ENCODE measurements at places on chromosomes 12 and 14. TPM values are rescaled to one million over a fixed set of nuclear protein-coding genes. Genes with fewer than 3 reads are reported as not detected.

The KRT85 gene
- polyA plus RNA-seq, result not detected

The SYCP3 gene
- 2.5 TPM for polyA plus RNA-seq

The NANOG gene
- 0.06 TPM for polyA plus RNA-seq

The JAG2 gene
- 8.0 TPM for polyA plus RNA-seq

The KCNMB4 gene
- polyA plus RNA-seq, result 28.8 TPM

The SOAT2 gene
- 1.2 TPM for polyA plus RNA-seq

GRCh38 chr12:129862561-129863175 is 41.2 kb downstream of the TMEM132D start:
- no peak for DNase-seq

- DNase-seq, result no peak
Observed at GRCh38 chr14:92866901-92867865, 55.8 kb upstream of the CHGA start.

DNA sequence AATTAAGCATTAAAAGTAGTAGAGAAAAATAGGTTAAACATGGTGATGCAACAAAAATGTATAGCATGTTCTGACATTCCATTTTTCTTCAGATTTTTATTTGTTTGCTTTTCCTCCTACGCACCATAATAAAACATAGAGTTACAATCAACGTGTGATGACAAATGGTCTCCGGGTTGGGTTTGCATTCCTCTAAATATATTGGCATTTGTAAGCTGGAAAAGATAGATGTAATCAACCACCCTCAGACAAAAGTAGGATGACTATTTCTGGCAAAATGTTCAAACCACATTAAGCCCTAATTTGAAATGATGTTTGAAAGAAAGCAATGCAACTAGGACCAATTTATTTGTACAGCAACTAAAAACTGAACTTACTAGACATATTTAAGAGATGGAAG is 58.4 kb downstream of the SLC25A21 start:
- DNase-seq, result no peak

DNA sequence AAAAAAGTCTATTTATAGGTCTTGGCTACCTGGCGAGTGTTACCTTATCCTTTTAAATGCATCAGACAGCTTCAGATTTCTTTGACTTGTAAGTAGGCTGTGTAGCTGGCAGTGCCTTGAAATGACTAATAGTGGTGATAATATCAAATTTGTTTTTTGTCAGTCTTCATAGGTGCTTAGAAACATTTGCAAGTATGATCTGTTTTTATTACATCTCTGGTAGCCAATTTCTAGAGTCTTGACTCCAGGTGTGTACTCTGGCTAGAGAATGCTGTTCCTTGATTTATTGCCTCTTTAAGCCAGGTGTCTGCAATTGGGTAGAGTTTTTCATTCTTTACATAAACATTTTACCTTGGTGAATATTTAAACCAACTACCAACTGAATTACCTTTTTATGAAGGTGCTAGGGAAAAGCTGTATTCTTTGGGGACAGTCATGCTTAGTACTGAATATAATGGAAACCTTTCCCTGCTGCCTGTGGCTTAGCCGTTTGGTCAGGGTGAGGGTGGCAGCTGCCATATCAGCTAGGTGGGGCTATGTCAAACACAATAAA is 32.6 kb downstream of the MLXIP start:
- DNase-seq, result no peak

- DNase-seq, result no peak
Observed at GRCh38 chr14:94320243-94320642, 2.9 kb downstream of the SERPINA6 start.

DNA sequence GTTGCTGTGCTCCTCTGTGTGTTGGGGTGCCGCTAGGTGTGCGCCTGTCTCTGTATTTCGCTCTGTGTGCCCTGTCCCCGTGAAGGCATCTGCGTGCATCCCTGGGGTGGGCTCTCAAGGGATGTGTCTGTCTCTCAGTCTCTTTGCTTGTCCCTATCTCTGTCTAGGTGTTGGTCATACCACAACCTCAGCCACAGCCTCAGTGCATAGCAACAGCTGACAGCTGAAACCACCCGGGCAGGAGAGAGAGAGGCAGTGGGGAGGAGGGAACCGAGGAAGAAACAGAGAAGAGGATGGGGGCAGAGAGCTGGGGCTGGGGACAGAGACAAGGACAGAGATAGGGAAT is 953 bp upstream of the NXPH4 start:
- no peak for DNase-seq

GRCh38 chr12:112879191-112879705 is 27.5 kb upstream of the OAS1 start:
- DNase-seq, result no peak

DNA sequence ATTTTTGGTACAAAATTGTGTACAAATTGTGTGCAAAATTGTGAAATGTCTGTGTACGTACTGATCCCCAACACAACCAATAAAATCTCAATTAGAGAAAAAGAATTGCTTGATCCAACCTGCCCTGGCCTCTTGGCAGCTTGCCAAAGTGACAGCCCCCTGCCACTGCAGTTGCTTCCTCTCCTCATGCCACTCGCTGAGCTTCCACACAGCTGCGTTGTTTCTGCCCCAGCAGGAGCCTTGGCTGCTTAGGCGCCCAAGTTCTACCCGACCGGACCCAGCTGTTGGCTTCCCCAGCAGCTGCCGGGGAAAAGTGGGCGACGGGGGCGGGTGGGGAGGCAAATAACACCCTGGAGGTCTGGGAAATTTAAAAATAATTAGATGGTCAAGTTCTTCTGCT is 171.8 kb upstream of the ATF7IP start:
- no peak for DNase-seq

DNA sequence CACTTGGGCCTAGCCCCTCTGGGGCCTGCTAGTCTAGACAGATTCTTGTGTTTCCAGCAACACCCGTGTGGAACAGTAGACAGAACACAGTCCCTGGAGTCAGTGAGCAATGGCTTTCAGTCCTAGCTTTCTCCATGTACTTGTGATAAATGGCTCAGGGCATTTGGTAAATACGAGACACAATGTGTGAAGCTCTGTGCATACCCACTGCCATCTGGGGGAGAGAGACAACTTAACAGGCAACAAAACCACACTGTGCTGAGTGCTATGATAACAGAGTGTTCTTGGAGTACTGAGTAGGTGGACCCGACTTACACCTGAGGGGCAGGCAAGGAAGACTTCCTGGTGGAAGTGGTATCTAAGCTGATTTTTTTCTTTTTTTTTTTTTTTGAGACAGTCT is 86.3 kb upstream of the TBX3 start:
- DNase-seq, result no peak

GRCh38 chr12:68042212-68042699 is 53.0 kb downstream of the IFNG-AS1 start:
- DNase-seq, result no peak

GRCh38 chr12:108667349-108667748 is 33.7 kb upstream of the SELPLG start:
- no peak for DNase-seq

DNA sequence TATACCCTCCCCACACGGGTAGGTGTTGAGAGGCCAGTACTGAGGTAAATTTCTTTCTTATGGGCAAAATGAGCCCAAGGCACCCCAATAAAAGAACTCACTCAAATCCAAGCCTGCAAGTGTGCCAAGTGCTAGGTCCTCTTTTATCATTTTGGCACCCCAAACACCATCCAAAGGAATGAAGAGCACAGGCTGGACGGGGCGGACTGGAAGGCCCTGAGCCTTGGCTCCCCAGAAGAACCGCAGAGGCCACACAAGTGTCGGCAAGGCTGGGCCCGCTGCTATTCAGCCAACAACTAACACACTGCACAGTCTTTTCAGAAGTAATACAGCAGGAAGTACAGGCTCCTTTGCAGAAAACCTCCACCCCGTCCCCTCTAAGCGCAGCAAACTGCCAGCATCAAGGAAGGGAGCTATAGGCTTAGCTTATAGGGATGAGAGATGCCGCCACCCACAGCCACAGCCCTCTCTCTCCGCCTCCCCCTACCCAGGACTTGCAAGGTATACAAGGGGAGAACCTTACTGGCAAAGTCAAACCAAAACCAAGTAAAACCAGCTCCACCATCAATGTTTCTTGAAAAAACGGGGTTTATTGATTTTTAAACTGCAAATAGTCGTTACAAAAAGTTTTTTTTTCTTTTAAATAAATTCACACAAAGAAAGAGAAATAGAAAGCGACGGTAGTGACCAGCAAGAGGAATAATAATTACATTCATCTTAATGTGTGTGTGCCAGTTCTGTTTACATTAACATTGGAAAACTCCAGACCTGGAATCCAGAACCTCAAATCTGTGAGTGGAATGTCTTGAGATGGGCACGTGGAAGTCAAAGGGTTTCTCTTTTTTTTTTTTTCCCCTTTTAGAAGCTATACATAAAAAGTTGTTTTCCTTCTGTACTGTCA is 5.5 kb downstream of the ZFP36L1 start:
- no peak for DNase-seq

DNA sequence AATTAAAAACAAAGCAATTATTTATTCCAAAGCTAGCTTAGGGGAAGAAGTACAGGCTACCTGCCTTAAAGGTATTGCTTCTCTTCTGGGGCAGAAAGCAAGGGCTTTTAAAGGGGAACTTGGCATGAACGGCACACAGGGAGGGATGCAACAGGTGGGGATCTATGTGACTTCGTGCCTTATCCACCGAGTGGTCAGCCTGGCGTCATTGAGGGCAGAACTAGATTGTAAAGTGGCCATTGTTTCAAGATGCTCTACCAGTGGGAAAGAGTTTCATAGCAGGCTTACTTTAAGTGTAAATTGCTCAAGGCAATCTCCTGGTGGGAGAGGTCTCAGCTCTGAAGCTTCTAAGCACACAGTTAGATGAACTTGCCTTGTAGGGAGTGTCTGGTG is 360.4 kb downstream of the ATP23 start:
- DNase-seq, result no peak

GRCh38 chr14:61379639-61380184 is 58.3 kb downstream of the PRKCH start:
- no peak for DNase-seq

DNA sequence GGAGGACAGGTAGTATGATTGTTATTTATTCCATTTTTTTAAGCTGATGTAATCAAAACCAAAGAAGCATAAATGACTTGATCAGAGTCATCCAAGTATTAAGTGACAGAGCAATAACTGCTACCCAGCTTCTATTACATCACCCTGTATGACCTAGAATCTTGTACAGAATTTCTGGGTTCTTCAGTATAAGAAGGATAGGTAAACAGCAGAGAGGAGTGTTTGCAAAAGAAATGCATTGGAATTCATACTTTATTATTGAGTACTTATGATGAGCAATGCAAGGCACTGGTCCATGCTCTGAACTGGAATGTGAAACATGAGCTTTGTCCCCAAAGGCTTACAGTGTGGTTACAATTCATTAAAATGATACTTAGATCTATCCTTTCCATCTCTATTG is 916.8 kb downstream of the DIO2 start:
- no peak for DNase-seq

DNA sequence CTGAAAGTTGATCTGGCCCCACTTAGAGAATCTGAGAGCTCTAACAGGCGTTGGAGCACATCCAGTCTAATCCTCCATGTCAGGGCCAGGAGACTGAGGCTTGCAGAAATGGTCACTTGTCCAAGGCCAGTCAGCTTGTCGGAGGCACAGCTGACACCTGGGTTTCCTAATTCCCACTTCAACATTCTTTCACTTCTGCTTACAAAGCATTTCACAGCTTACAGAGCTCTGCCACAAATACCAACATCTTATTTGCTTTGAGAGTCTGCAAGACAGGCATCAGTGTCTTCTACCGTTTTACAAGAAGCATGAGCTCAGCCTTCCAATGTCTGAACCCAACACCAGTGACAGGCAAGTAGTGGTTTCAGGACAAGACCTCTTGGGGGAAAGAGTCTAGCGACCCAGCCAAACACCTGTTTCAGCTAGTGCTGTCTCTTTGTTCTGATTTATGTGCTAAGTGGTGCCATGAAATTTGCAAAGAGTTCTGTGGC is 31.8 kb downstream of the ISCA2 start:
- no peak for DNase-seq

DNA sequence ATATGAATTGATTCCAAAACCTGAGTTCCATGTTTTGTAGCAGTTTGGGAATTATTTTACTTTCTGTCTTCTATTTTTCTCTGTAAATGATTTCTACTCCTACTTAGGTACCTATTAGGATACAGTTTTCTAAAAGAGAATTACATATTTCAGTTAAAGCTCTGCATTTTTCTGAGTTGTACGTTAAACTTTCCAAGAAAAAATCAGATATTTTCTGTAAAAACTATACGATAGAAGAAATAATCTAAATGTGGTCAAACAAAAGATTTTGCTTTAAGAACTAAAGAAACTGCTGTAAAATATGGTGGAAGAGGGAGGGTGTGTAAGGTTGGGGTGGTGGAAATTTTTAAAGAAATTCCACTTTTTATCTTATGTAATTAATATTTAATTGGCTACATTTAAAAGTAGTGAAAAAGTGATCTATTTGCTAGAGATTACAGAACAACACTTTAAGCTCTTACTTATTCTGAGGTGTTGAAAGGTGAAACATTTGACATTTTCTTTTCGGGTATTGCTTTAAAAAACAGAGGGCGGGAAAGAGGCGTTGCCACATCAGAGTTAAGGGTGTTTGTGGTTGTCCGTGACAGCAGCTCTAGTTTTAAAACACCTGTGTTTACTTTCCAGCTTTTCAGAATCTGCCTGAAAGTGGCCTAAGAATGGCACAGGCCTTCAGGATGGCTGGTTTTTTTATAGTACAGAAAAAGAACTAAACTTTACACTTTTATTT is 187.3 kb downstream of the MIPOL1 start:
- DNase-seq, result no peak

DNA sequence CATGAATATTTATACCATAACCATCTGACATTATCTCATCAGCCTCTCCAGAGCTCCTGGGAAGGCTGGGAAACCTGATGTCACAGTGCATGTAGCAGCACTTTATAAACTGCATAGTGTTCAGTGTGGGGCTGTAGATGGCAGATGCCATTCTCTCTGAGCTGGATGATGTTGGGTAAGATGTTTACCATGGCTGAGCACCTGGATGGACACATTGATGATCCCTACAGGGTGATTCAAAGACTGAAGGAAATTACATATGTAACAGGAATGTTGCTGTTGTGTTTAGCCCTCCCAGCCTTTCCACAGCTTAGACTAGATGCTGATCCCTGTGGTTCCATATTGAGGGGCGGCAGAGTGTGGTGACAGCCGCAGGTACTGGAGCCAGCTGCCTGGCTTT is 37.4 kb downstream of the IFT43 start:
- DNase-seq, result no peak

DNA sequence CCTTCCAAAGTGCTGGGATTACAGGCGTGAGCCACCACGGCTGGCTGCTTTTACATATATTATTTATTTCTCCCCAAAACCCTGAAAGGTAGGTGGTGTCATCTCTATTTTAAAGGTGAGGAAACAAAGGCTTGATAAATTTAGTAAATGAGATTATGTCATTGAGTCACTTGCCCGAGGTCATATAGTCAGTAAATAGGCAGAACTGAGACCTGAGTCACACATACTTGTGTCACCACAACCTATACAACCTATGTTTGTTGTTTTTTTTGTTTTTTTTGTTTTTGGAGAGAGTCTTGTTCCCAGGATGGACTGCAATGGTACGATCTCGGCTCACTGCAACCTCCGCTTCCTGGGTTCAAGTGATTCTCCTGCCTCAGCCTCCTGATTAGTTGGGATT is 12.8 kb downstream of the TSFM start:
- DNase-seq, result no peak

DNA sequence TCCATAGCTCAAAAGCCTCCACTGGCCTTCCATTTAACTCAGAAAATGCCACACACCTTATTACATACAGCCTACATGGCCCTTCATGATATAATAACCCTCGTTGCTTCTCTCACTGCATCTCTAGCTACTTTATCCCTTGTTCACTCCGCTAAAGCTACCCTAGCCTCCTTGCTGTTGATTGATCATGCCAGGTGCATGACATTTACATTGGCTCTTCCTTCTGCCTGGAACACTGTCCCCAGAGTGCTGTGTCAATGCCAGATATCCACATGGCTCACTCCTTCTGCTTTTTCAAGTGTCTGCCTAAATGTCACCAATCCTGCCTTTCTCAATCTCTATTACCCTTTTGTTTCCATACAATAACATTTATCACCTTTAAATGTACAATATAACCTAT is 58.3 kb downstream of the CAND1 start:
- DNase-seq, result no peak
